Ecto neural progenitor cell (in vitro differentiated cells): ENCODE measurements at places on chromosomes 16 and 17.

DNA sequence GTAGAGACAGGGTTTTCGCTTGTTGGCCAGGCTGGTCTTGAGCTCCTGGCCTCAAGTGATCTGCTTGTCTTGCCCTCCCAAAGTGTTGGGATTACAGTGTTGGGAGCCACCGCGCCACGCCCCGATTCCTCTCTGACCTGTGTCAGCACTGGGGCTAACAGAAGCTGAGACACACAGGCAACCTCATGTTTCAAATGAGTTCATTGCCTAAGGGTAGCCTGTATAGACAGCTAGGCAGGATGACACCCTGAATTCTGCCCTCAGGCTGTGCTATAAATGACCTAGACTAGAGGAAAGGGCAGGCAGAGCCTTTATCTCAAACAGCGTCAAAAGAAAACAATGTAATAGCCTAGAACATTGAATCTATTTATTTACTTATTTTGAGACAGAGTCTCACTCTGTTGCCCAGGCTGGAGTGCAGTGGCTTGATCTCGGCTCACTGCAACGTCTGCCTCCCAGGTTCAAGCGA is 2.3 kb upstream of the CDK3 start:
- no peak for DNase-seq

- DNase-seq: no peak
Observed at GRCh38 chr16:78605548-78606101, 506.2 kb downstream of the WWOX start.

- peak; percentile 54 for DNase-seq
Observed at GRCh38 chr17:77738751-77739531, 219.6 kb upstream of the TNRC6C start.

GRCh38 chr16:26749072-26749471 is 317.7 kb upstream of the C16orf82 start:
- DNase-seq: no peak

DNA sequence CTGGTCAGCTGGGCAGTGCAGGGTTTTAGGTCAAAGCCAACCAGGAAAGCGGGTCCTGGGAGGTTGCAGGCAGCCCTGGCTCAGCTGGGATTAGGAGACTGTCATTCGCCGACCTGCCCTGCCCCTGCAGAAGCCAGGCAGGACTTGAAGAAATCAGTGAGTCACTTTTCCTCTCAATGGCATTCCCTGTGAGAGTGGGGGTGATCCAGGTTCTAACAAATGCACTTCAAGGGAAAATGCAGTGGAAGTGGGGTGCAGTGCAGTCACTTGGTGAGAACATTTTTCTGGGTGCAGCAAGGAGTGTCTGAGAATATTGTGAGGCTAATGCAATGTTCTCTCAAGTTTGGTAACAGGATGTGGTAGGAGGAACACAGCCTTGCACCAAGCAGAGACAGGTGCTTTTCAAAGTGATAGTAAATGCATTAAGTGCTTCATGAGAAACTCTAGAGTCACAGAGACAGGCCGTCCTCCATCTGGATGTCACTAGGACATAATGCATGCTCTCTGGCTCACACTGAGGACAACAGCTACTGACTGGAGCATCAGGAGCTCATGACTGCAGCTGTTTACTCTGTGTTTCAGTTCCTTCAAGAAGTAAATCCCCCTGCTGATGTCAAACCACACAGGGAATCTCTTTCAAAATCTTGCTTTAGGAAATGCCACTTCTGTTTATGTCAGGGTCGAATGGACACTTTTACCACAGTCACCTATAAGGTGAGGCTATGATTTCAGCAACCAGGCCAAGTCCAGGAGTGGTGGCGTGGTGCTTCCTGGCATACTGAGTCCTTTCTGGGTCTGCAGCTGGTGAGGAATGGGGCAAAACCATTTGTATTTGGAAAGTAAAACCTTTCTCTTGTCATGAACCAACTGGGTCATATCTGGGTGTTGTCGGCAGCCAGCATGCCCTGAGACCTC is 16.7 kb downstream of the CDK5R1 start:
- no peak for DNase-seq

- DNase-seq: no peak
Observed at GRCh38 chr16:22810226-22810625, 3.7 kb upstream of the HS3ST2 start.

GRCh38 chr16:67910158-67910557 is 17.1 kb downstream of the PSKH1 start:
- DNase-seq: no peak

- no peak for DNase-seq
Observed at GRCh38 chr17:29102741-29103181, 59.8 kb downstream of the PIPOX start.

DNA sequence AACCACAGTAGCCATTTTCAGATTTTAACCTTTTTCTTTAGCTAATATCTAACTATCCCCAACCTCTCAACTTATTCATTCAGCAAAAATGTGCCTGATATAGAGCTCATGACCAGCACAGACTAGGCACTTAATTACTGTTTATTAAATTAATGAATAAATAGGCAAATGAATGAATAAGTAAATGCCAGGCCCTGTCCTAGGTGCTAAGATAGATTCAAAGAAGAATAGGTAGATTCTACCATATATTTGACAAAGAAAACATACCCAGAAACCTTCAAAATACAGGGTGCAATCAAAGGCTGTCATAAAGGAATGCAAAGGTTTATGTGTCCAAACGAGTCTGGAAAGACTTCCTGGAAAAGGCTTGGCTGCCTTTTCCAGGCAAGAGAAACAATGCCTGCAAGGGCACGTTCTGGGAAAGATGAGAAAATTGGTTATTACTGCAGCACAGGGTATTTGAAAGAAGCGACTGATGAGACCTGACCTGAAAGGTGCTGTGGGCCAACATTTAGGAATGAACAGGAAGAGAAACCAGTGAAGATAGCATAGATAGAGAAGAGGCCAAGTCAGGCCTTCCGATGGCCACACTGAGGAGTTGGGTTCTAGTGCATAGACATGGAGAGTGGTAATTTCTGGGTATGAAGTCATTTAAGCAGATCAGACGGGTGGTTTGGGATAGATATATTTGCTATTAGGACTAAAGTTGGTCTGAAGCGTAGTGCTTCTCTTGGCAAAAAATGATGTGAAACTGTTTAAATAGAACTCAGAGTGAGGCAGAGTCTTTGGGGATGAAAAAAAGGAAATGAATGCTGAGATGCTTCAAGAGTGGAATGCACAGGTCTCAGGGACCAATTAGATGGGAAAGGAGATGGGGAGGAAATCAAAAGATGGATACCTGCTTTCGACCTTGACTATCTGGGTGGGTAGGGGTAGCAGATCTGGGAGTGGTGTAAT is 11.4 kb upstream of the CCL2 start:
- no peak for DNase-seq

- DNase-seq: no peak
Observed at GRCh38 chr17:29483503-29483902, 83.3 kb downstream of the ABHD15 start.

GRCh38 chr17:58970609-58971450 is 135.8 kb downstream of the TRIM37 start:
- no peak for DNase-seq

- DNase-seq: no peak
Observed at GRCh38 chr16:73669535-73670274, 621.8 kb upstream of the ZFHX3 start.

- DNase-seq: no peak
Observed at GRCh38 chr17:8944748-8945147, 20.8 kb downstream of the PIK3R5 start.

DNA sequence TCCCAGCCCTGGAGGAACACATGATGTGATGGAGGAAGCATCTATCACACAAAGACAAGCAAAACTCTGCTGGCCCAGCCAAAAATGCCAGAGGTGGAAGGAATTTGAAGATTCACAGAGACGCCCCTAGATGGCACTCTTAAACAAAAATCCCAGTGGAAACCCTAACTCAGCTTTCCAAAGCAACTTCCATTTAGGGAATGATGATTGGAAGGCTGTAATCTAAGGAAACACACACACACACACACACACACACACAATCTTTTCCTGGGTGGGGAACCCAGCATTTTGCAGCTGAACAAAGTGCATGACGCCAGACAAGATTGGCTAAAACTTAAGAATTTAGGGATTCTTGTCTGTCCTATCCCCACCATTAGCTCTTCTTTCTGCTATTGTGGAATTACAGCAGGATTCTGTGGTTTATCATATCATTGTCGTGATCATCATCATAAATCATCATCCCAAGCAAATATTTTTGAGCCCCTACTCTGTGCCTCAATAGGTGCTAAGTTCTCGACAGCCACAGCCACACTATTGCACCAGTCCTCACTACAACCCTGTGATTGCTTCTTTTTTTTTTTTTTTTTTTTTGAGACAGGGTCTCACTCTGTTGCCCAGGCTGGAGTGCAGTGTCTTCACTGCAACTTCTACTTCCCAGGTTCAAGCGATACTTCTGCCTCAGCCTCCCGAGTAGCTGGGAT is 1.6 kb upstream of the LDAF1 start:
- DNase-seq: peak; percentile 64

DNA sequence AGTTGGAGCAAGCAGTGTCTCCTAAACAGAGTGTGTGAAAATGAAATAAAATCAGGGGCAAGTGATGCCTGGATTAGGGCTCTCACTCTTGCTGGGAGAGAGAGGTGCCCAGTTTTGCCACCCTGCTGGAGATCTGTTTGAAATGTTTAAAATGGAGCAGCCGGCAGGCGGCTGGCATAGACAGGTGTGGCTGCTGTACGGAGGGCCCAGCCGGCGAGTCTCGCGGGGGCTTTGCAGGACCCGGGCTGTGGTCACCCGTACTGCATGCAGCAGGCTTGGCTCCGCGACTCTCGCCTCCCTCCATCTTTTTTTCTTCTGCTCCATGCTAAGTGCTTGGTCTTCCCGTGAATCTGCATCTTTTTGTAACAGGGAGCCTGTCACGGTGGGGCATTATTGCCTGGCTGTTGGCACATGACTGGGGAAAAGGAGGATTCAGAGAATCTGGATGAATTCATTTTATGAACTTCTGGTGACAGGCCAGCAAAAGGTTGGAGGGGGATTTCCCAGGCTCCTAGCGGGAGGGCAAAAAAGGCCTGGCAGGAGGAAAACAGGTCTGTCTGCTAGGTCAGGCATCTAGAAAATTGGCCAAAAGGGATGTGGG is 1.8 kb downstream of the ZNRF1 start:
- DNase-seq: peak; percentile 54

DNA sequence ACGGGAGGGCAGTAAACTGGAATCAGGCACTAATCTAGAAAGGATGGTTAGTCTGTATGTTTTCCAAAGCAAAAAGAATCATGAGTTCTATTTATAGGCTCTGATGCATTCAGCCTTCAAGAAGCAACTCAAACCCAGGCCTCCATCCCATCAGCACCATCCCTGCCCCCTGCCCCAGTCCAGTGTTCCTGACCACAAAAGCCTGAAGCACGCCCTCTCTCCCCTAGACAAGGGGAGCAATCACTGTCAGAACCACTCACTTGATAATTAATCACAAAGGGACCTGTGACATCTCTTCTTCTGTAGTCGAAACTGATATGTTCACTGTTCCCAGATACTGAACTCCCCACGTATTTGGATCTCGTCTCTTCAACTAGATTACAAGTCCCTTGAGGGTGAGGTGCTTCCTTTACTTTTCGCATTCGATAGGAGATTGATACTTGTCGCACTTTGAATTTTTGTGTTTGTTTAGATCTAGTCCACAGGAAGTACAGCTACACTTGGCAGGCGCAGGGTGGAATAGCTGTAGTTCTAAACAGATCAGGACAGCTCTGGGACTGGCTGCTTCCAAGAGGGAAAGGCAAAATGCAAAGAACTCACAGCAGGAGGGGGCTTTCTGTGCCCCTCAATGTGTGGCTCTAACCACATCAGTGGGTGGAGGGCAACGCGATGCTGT is 36.4 kb upstream of the CCDC182 start:
- no peak for DNase-seq

DNA sequence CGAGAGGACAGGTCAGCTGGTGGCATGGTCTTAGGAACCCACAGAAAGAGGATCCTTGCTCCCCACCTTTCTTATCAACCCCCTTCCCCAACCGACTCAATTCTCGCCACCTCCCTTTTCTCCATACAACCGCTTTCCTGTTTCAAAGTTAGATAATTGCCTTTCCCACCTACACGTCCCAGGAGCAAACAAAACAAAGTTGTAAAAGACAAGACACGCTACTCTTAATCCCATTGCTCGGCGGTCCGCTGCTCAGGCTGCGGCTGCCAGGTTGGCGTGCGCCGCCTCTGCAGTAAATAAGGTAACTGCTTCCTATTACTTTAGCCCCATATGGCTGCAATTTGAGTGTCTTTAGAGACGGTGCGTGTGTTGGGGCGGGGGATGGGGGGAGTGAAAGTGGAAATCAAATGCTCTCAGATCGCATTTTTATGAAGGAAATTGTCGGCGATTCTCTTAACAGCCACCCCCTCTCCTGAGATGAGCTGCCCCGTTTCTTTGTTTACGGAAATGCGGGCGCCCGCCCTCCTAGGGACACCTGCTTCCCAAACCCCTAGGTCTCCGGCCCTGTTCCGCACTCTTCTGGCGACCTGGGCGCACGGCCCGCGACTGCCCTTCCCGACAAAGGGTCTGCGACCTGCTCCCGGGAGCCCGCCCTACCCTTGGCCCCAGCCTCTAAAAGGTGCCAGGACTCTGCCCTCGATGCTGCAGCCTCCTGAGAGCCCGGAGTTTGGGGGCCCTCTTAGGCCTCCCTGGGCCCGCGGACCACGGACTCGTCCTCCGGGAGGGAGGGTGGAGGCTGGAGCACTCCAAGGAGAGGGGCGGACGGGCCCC is 3.7 kb upstream of the CBX8 start:
- peak; percentile 82 for DNase-seq

DNA sequence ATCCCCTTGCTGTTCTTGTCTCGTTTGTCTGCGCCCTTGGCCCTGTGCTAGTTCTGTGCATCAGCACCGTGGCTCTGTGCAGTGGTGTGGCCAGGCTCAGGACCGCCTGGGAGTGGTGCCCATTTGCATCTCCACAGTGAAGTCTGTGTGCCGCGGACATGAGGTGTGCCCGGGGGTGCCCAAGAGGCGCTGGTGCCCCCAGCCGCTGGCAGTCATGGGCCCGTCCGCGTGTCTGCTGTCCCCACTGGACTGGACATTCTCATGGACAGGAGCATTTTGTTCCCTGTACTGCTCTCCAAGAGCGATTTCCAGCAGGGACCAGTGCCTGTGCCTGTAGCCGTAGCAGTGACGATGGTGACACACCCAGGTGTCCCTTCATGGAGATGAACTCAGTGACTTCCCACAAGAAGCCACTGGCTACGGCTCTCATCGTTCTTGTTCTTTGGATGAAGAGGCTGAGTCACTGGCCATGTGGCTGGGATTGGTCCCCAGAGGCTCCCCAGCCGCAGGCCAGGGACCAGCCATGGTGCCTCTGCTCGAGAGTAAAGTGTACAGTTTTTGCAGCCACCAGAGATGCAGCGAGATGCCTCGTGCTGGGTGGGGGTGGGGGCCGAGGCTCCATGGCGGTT is 13.0 kb upstream of the MC1R start:
- DNase-seq: no peak

DNA sequence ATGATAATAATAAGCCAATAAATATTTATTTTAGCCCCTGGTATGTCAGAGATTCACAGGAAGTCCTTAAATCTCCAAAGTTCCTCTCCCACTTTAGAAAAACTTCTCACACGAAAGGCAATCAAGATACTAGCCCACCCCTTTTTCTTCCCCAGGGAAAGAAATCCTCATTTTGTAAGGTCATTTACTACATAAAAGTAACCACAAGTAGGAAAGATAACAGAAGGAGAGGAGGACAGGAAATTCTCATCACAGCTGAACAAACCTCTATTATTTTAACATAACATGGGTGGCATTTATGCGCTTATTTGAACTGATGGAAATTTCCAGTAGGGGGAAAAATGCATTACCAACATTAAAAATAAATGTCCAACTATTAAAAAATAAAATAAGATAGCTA is 3.4 kb downstream of the FAM222B start:
- no peak for DNase-seq

GRCh38 chr16:74480150-74481029 is 59.1 kb upstream of the CLEC18B start:
- no peak for DNase-seq
